ENCODE measurements at places on chromosomes 12 and 14. TPM values are rescaled to one million over a fixed set of nuclear protein-coding genes. Genes with fewer than 3 reads are reported as not detected.
A peak's percentile ranks its signal among the peaks of the same experiment; 100 is the strongest.

DNA sequence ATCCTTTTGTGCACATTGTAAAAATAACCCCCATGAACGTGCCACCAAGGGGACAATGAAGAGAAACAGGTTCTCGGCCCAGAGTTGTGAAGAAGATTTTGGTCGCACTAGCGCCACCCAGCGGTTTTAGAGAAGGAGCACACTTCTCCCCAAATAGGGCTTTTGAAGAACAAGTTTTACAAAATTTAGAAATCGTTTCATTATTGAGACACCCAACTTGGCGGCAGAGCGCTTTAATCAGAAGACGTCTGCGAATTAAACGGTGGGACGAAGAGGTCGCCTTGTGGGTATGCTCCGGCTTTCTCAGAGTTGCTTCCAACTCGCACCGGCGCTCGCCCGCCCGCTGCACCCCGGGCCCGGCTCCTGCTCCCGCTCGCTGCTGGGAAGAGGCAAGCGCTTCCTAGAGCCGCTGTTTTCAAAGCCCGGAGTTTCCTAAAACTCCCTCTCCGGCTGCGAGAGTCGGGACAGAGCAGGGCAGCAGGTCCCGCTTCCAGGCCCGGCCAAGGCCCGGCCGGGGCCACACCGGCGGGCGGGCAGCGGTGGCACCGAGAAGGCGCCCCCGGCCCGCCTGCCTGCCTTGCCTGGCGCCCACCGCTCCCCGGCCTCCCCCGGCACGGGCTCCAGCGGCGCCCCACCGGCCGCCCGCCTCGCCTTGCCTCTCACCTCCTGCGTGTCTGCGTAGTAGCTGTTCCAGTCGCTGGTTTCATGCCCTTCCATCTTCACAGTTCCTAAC, 645 bp downstream of the FOXA1 start:
- DNase-seq = peak; percentile 64

DNA sequence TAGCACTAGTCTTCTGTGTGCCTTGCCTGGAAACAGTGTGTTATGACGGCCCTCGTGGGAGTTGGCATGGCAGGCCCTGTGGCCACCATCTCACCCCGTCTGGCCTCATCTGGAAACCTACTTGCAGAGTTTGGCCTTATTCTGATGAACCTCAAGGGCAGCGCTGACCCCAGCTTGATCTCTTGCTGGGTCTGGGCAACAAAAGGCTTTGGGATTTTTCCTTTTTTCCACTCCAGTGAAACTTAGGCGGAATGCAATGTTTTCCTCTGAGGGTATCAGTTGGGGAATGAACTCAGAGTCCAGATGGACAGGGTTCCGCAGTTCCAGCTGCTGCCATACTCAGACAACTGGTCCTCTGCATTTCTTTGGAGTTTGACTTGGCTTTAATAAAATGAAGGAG, 15.9 kb downstream of the CACNA1C start:
- no peak for DNase-seq

- DNase-seq = peak; percentile 66
These were observed 5.2 kb upstream of the RIMKLB start for GRCh38 chr12:8692573-8692972.

DNA sequence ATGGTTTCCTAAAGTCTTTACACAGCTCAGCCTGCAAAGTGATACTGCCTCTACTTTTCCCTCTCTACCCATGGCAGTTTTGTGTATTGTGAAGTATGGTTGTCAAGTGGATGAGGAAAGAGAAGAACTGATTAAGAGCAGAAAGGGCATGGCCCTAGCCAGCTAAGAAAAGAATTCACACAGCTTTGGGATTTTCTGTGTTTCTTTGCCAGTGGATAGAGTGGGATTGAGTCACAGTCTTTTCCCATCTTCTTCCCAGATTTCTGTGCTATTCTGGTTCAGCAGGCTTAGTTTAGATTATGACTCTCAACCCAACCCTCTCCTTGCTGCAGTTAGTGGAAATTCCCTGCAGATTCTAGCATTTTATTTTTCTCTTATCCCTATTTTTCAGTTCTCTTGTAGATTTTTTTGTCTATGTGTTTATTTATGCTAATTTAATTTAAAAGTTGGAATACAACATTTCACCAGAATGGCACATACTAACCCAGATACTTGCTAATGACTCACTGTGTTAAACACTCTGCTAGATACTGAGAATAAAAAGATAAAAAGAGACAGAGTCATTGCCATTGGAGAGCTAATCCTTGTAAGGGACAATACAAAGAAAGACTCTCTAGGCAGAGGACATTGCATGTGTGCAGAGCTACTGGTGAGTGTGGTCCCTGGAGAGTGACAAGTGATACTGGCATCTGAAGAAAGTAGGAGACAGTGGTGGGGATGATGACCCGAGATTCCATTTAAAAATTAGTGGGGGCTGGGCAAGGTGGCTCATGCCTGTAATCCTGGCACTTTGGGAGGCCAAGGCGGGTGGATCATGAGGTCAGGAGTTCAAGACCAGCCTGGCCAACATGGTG, 106.3 kb downstream of the ST8SIA1 start:
- DNase-seq = peak; percentile 84

GRCh38 chr14:32820181-32820580, 118.5 kb upstream of the NPAS3 start:
- no peak for DNase-seq

DNA sequence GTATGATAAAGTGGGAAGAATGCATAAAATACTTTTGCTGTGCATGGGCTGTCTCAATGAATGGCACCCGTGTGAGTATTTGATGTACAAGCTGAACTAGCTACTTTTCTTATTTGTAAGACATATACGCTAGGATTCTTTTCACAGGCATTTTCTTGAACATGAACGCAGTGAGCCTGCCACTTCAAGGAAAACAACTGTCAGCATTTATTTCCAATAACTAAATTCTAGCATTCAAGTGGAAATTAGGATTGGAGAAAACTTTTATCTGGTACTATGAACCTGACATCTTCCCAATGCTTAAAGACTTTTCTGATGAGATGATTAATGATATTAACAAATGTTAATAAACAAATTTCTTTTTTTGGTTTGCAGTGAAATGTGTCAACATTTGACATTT, 45.7 kb downstream of the UTP20 start:
- no peak for DNase-seq

GRCh38 chr14:101821528-101821927, 60.0 kb downstream of the PPP2R5C start:
- no peak for DNase-seq

KRT73 gene
- not detected for polyA plus RNA-seq

RAD9B gene
- 0.53 TPM for polyA plus RNA-seq

NR2C1 gene
- polyA plus RNA-seq = 15.6 TPM

CMKLR1 gene
- polyA plus RNA-seq = 0.82 TPM

TTLL5 gene
- 16.1 TPM for polyA plus RNA-seq

TNFAIP2 gene
- 71.5 TPM for polyA plus RNA-seq

NEUROD4 gene
- not detected for polyA plus RNA-seq

TEX52 gene
- polyA plus RNA-seq = not detected

LMO3 gene
- 0.15 TPM for polyA plus RNA-seq

All from fibroblast of lung (primary cell).